Epithelial cell of proximal tubule (primary cell): ENCODE measurements at places on chromosomes 11 and 22. TPM values are rescaled to one million over a fixed set of nuclear protein-coding genes. Genes with fewer than 3 reads are reported as not detected.
A peak's percentile ranks its signal among the peaks of the same experiment; 100 is the strongest.

DNA sequence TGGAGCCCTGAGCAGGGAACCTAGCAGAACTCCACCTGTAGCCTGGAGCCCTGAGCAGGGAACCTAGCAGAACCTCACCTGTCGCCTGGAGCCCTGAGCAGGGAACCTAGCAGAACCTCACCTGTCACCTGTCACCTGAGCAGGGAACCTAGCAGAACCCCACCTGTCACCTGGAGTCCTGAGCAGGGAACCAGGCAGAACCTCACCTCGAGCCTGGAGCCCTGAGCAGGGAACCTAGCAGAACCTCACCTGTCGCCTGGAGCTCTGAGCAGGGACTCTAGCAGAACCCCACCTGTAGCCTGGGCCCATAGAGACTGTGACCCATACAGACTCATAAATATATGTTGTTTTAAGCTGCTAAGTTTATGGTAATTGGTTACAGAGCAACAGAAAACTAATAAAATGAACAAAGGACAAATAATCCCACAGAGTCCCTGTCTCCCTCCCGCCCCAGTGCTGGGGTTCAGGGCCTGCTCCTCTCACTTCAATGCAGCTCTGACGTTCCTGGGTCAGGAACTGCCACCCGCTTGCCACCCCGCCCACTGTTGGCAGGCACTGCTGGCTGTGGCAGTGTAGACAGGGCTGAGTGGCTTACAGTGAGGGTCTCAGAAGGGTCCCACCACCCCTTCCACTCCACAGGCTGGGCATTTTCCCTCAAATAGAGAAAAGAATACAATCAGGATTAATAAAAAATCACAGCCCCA, 259.1 kb downstream of the TBC1D22A start:
- no peak for DNase-seq

DNA sequence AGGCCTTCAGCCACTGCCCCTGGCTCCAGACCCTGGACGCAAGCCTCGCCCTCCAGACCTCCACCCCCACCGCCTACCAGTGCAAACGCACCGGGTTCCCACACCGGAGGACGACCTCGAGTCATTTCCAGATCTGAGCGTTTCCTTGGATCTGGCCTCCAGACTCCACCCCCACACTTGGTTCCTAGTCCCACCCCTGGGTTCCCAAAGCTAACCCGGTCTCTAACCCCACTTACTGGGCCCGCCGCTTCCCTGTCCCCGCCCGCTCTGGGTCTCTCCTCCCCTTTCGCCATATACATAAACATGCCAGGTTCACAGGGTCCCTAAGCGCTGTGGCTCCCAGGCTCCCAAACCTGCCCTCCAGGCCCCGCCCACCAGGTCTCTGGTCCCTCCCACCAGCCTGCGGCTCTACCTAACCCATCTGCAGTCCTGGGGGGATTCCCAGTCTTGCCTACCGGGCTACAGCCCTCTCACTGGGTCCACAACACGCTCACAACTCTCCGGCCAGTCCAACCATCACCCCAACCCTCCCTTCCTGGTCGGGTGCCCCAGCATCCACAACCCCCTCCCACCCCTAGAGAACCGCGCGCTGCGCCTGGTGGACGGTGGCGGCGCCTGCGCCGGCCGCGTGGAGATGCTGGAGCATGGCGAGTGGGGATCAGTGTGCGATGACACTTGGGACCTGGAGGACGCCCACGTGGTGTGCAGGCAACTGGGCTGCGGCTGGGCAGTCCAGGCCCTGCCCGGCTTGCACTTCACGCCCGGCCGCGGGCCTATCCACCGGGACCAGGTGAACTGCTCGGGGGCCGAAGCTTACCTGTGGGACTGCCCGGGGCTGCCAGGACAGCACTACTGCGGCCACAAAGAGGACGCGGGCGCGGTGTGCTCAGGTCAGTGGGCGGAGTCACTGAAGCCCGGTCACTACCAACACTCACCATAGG, 36.7 kb downstream of the CD6 start:
- no peak for DNase-seq

Gene CHRM1
- total RNA-seq = not detected in 2 replicates

DNA sequence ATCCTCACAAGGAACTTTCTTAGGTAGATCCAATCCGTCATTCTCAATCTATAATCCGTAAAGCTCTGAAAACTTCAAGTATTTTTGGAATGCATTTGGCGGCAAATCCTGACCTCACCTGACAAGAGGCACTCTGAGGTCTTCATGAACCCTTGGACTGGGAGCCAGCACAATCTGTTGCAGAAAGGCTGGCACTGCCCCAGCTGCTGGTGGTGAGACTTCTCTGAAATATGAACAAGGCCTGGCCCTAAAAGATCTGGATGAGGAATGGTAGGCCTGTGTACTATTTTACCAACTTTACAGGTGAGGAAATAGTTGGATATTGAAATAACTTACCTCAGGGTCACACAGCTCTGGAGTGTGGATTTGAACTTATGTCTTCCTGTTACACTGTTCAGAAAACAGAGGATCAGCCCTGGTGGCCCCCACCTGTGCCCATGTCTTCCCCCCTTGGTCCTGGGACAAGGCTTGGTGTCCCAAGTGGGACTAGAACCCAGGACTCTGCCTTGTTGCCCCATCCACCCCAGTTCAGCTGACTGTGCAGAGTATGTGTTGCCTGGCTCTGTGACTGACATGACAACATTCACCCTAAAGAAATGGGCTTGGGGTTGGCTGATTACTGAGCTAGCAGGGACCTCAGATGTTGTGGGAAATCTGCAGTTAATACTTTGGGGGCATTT, 471.4 kb downstream of the MN1 start:
- no peak for DNase-seq

DNA sequence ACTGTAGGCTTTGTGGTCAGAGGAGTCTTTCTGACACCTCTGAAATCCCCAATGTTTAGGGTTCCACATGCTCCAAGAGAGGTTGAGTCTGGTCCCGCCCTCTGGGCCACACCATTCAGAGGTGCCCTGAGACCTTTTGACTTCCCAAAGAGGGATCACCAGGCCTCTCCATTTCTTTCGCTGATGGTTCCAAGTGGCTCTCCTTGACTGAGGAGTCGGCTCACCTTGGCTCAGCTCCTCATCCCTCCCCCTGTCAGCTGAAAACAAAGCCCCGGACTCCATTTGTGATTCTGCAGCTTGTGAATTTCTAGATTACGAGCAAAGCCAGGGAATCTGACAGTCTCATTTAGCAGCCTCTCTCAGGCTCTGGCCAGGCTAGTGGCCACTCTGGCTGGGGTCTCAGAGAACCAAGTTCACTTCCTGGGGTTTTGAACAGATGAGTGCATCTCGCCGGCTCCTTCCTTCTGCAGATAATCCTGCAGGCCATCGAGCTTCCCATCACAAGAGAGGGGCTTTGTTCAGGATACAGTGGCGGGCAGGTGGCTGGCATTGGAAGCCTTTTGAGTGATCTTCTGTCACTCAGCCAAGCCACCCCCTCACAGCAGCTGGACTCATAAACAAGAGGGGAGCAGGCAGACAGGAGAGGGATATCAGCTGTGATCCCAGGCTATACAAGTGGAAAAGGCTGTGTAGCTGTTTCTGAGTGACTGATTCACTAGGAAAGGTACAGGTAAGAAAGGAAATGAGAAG, 102.9 kb downstream of the TRIM29 start:
- DNase-seq = no peak

DNA sequence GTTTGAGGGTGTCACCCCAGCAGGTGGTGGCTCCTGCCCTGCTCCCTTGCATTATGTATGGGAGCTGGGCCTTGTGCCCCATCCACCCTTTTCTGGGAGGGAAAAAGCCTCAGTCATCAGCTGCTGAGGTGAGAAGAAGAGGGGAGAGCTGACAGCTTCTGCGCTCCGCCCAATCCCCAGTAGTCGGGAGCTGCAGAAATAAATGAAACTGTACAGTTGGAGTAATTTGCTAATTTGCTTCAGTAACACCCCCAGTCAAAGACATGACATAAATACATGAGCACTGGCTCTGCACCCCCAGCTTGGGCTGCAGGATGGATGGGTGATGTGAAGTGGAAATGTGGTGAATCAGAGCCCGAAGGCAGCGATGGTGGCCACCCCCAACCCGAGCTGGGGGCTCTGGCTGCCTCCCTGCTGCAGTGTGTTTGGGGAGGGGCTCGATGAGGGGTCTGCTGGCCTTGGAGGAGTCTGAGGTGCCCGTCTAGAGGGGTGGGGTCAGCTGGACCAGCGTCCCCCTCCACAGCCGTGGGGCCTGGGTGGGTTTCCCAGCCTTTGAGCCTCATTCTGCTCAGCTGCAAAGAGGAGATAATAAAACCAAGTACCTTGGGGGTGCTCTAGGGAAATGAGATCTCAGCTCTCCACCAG, 59.2 kb downstream of the MPPED1 start:
- DNase-seq = no peak

Gene ISX
- total RNA-seq = not detected in 2 replicates

Gene PLXNB2
- 113 and 177 TPM in 2 replicates for total RNA-seq

GRCh38 chr22:25569361-25569760, 4.9 kb downstream of the GRK3 start:
- no peak for DNase-seq

GRCh38 chr22:42873356-42873755, 16.3 kb upstream of the ARFGAP3 start:
- no peak for DNase-seq

GRCh38 chr11:131178596-131178995, 191.8 kb upstream of the NTM start:
- DNase-seq = no peak

- DNase-seq = no peak
Measured at GRCh38 chr11:116694815-116695590, 77.8 kb downstream of the BUD13 start.

Gene KCNC1
- total RNA-seq = not detected in 2 replicates

Gene UBQLN3
- total RNA-seq = not detected in 2 replicates

DNA sequence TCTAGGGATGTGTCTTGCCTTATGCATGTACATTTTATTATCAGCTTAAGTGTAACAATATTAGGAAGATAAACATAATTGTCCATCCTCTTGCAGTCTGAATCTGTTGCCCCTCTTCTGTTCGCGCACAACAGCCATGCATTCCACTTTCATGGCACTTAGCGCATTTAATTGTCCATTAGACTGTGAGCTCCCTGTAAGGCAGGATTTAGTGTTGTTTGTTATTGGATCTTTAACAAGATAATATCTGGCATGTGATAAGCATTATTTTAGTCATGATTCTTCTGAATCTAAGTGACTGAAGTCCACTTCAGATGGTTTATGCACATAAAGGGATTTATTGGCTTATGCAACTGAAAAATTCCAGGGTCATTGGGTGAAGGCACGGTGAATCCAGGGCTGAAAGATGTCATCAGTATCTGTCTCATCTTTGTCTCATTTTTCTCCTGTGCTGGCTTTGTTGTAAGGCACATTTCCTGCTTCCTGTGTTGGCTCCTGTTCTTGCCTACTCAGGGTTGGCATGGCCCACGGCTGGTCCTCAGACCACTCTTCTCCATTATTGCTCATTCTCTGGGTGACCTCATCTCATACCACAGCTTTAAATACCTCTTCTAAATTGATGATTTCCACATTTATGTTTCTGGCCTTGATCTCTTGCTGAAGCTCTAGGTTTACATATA, 37.6 kb downstream of the ATXN10 start:
- DNase-seq = no peak

Gene GGT5
- total RNA-seq = 0.22 and 1.3 TPM in 2 replicates

GRCh38 chr11:58592760-58593472, 14.1 kb downstream of the ZFP91 start:
- DNase-seq = no peak

DNA sequence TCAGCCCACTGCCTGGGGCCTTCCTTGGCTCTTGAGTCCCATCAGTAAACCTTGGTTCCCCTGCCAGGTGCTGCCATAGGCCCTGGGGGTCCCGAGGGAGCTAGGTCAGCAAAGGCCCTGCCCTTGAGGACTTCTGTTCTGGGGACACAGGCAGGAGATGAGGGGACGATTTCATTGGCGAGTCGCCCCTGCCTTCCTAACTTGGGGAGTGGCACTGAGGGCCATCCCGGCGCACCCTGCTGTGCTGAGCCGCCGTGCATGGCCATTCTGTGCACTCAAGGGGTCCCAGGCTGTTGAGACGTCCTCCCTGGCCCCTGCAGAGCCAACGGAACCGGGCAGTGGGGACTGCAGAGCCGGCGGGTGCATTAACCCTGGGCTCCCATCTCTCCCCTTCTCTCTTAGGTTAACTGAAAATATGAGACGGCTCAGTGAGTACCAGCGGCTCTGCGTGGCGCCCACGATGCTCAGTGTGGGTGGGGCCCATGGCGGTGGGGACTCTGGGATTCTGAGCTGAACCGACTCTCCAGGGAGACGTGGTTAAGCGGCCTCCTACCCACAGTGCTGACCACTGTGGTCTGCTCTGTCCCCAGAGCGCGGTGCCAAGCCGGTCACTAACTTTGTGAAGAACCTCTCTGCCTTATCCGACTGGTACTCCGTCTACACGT, 43.4 kb downstream of the GRAMD4 start:
- no peak for DNase-seq

- no peak for DNase-seq
Measured at GRCh38 chr22:42347281-42347824, 76.9 kb upstream of the TCF20 start.

GRCh38 chr11:68256331-68256741, 15.4 kb downstream of the C11orf24 start:
- DNase-seq = no peak

Gene RIMBP3C
- total RNA-seq = 0.12 TPM in 1 of 2 replicates, not detected in the other

GRCh38 chr11:130671801-130672700, 223.6 kb downstream of the ADAMTS15 start:
- DNase-seq = peak; percentile 83

- DNase-seq = no peak
Measured at GRCh38 chr11:13336246-13336878, 58.8 kb downstream of the BMAL1 start.

GRCh38 chr11:20058749-20059458, 101.4 kb downstream of the DBX1 start:
- peak; percentile 53 for DNase-seq

- no peak for DNase-seq
Measured at GRCh38 chr11:83815736-83816135, 529.6 kb upstream of the CCDC90B start.
